Stimulated activated CD4-positive, alpha-beta T cell treated with anti-CD3 and anti-CD28 coated beads, Interleukin-1b, Interleukin-23, amount 100 ng/mL, for 1 hour (primary cell): ENCODE measurements at places on chromosomes 3 and 15.

DNA sequence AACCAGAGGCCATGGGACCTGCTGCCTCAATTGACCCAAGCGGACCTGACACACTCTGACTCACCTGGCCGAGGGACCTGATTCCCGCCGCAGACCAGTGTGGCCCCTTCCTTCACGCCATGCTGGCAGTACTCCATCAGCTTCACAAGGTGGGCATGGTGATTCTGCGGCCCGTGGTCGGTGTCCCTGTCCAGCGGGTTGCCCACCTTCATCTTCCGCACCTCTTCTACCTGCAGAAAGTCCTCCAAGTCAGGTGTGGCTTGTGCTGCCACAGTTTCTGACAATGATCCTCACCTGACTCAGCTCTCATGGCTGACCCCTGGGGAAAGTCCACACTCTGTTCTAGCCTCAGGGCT, 25.9 kb upstream of the SLC41A3 start:
- DNase-seq: no peak

- DNase-seq: no peak
These were observed 420.6 kb downstream of the SHQ1 start for GRCh38 chr3:72427624-72428023.

- DNase-seq: no peak
These were observed 169.3 kb downstream of the DPH6 start for GRCh38 chr15:35376707-35377106.

- DNase-seq: no peak
These were observed 126.7 kb upstream of the PRICKLE2 start for GRCh38 chr3:64351713-64352638.

DNA sequence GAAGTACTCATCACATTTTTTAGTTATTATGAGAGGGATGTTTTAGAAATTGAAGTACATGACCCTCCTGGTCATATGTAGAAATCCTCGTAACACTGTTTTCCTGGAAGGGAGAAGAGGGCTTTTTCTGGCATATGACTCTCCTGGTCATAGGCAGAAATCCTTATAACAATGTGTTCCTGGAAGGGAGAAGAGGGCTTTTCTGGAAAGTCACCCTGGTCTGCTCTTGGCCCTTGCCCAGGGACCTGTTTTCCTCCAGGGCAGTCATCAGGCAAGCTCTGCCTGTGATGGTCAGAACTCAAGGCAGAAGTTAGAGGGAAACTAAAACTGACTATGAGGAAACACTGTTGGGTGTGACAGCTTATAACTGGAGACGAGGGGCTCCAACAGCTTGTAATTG, 27.7 kb downstream of the LAMP3 start:
- no peak for DNase-seq

GRCh38 chr15:23854203-23854911, 167.3 kb upstream of the NDN start:
- no peak for DNase-seq

GRCh38 chr15:38843736-38844590, 279.3 kb upstream of the RASGRP1 start:
- DNase-seq: no peak

GRCh38 chr3:172675441-172676193, 35.2 kb downstream of the NCEH1 start:
- DNase-seq: no peak

GRCh38 chr15:80191198-80191597, 38.4 kb downstream of the FAH start:
- DNase-seq: no peak

- no peak for DNase-seq
These were observed 26.4 kb downstream of the ANXA2 start for GRCh38 chr15:60371175-60372051.

GRCh38 chr3:55885721-55886120, 398.6 kb upstream of the WNT5A start:
- no peak for DNase-seq

GRCh38 chr3:57274845-57275244, 17.6 kb downstream of the ASB14 start:
- DNase-seq: no peak

GRCh38 chr3:15171096-15171495, 35.0 kb upstream of the CAPN7 start:
- no peak for DNase-seq

DNA sequence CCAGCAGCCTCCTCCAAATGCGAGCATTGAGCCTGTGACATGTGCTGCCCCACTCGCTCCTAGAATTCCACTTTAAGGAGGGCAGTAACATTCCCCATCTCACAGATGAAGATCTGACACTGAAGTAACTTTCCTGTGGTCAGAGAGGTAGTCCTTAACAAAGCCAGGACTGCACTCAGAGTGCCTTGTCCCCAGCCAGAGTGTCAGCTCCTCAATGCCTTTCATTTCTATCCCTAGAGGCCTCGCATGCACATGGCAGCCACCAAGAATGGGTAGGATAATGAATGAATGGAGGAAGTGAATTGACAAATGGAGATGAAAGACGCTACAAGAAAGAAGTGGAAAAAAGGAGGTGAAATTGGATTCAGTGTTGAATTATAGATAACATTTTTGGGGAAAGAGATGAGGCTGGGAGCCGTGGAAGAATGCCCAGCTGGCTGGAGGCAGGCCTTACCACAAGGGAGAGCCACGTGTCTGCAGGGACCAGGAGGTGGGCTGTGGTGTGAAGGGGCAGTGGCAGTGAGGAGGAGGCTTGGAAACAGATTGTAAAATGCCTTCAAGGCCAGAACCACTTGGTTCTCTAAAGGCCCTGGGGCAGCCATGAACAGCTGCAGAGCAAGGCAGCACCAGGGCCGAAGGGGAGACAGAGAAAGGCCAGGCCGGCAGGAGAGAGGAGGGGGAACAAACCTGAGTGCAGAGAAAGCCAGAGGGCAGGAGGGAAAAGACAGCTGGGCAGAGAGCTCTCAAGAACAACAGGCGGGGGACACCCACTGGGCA, 10.4 kb downstream of the CFAP92 start:
- DNase-seq: no peak

DNA sequence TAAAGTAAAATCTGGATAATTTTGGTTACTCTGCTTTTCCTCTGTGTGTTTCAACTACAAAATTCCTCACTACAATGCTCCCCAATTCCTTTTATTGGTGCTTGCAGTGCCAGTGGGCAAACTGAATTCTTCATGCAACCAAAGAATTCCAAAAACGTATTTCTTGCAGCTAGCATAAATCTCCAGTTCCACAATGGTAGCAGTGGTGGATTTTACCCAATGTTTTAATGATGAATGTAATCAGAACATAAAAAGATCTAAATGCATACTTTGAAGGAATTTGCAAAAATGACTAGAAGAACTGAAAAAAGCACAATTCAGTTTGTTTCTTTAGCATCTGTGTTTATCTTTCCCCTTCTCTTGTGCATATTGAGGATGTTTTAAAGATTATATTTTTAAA, 359.6 kb upstream of the TPRG1 start:
- DNase-seq: no peak

- DNase-seq: no peak
These were observed 171.2 kb downstream of the POTEB3 start for GRCh38 chr15:21269121-21269520.

DNA sequence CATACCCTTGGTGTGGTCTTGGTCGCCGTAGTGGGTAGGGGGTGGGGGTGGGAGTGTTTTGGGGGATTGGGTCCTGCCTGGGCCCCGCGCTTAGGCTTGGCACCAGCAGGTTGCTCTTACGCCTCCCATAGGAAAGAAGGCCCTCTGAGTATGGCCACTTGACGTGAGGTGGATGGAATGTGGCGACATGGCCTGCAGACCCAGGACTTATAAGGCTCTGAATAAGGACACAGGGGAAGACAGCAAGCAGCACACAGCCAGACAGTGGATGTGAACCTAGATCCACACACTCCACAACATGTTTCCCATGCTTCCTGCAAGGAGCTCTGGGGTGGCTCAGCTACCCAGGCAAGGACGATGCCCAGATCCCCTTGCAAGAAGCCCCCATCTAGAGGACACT, 12.4 kb downstream of the RBPMS2 start:
- no peak for DNase-seq

GRCh38 chr15:78570710-78571109, 5.4 kb downstream of the CHRNA5 start:
- DNase-seq: no peak

DNA sequence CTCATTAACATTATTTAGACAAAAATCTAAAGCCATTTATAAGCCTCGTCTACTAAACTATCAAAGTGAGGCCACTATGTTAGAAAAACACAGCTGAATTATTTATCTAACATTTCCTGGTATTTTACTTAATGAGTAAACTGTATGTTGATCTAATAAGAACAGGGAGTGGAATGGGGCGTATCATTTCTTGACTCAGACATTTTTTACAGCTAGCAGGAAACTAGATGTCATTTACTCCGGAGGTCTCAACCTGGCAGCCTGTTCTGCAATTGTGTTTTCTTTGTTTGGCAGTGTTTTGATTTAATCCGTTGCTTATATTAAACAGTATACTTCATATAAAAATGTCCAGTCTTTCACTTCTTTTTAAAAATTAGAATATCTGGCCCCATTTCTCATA, 79.1 kb upstream of the ABI3BP start:
- no peak for DNase-seq

- DNase-seq: peak; percentile 17
These were observed 12.3 kb upstream of the PCSK6 start for GRCh38 chr15:101501703-101502373.

- no peak for DNase-seq
These were observed 52.4 kb downstream of the EIF4E3 start for GRCh38 chr3:71672807-71673206.

DNA sequence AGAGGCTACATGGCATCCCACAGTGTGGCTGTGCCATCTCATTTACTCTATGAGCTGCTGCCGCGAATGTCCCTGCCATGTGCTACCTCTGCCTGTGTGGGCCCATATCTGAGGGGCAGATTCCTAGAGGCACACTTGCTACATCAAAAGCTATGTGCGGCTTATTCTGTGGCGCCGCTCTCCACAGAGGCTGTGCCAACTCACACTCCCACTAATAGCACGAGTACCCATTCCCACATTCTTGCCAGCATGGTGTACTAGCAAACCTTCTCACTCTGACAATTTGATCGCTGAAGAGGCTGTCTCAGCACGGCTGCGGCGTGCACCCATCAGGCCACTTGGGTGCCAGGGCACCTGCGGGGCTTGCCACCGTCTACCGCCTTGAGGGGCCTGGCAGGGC, 31.2 kb upstream of the MUSTN1 start:
- DNase-seq: no peak

- DNase-seq: no peak
These were observed 55.1 kb upstream of the PLXNA1 start for GRCh38 chr3:126927846-126928245.

- DNase-seq: no peak
These were observed 2.6 kb upstream of the LOXL1 start for GRCh38 chr15:73923488-73924164.

DNA sequence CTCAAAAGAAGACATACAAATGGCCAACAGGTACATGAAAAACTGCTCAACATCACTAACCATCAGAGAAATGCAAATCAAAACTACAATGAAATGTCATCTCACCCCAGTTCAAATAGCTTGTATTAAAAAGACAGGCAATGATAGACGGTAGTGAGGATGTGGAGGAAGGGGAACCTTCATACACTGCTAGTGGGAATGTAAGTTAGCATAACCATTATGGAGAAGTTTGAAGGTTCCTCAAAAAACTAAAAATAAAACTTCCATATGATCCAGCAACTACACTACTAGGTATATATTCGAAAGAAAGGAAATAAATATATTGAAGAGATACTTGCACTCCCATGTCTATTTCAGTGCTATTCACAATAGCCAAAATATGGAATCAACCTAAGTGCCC, 62.8 kb upstream of the PPARG start:
- no peak for DNase-seq

- DNase-seq: no peak
These were observed 219.2 kb upstream of the P2RY1 start for GRCh38 chr3:152615681-152616080.

- no peak for DNase-seq
These were observed 44.6 kb downstream of the EOMES start for GRCh38 chr3:27677565-27677964.

DNA sequence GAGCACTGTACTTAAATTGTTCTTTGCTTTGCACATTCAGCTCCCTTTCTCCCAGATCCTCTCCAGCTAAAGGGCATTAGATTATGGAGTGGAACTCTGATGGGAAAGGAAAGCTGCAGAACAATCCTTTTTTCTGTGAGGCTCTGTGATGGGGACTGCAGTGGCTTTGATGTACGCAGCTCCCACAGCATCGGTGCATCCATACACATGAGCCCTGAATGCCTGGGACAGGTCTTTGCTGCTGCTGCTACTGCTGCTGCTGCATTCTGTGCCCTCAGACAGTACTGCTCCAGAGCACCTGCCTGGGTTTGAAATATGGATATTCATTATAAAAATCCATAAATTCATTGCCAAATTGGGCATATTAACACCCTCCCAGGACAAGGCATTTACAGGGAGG, 164.4 kb downstream of the WDR76 start:
- DNase-seq: no peak

DNA sequence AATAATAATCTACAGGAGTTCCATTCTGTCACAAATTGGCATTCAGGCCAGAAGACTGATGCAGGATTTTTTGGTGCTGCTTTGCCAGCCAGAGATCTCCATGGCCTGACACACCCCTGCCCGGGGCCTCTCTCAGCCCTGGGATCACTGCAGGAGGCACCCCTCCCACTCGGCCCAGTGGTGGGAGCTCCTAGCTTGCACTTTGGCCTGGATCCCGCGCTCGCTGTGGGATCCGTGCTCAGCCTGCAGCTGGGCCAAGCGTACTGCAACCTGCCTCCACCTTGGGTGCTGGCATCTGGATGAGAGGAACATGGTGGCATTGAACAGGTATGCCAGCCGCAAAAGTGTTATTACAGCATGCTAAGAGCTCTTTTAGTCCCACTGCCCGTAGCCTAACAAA, 656.7 kb upstream of the CCDC54 start:
- no peak for DNase-seq

- no peak for DNase-seq
These were observed 160.5 kb downstream of the KLF13 start for GRCh38 chr15:31486906-31487695.

DNA sequence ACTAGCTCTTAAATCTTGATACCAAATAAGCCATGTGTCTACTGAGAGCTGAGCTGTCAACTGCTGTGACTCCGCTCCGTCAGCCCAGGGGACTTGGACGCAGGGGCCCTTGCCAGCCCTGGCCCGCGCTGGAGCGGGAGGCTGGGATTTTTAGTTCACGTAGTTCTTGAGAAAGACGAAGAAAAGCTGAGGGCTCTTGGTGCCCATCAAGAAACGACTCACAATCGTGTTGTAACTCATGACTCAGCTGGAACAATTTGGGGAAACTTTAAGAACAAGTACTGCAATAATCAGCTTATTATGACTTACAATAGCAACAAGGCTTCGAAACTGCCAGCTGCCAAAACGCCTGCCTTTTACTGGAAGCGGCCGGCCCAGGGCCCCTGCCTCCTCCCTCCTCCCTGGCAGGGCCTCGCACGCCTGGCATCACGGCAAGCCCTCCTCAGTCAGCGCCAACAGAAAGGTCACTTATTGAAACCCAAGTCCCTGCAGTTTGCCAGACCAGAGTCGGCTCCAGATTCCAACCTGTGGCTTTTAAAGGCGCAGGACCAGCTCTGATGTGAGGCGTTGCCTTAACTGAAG, 60.3 kb downstream of the RGMA start:
- DNase-seq: no peak
